A549 treated with Mapracorat at 1 μM for 4 hours (cell line): ENCODE measurements at places on chromosomes 7 and 10. TPM values are rescaled to one million over a fixed set of nuclear protein-coding genes. Genes with fewer than 3 reads are reported as not detected.

RARRES2 gene
- total RNA-seq: not detected in 5 replicates

NEURL1 gene
- total RNA-seq: 0.52 to 0.87 TPM (median 0.62 TPM) in 5 replicates

TUBB8 gene
- total RNA-seq: 0.07 to 0.16 TPM (median 0.09 TPM) in 4 of 5 replicates, not detected in the other

SSMEM1 gene
- not detected in 5 replicates for total RNA-seq

PALD1 gene
- total RNA-seq: 5.8 to 7.4 TPM (median 6.7 TPM) in 5 replicates

MRC1 gene
- total RNA-seq: 0.03 TPM in 2 of 5 replicates, not detected in the others

PIK3CG gene
- not detected in 5 replicates for total RNA-seq

SPDYE11 gene
- total RNA-seq: not detected in 5 replicates

OPALIN gene
- not detected in 5 replicates for total RNA-seq

STEAP4 gene
- total RNA-seq: 0.07 TPM in 1 of 5 replicates, not detected in the others
